T1000 (cell line): ENCODE measurements at places on chromosomes 11 and 22.

GRCh38 chr22:31629741-31630184 is 32.3 kb downstream of the PISD start:
- DNase-seq: no peak

DNA sequence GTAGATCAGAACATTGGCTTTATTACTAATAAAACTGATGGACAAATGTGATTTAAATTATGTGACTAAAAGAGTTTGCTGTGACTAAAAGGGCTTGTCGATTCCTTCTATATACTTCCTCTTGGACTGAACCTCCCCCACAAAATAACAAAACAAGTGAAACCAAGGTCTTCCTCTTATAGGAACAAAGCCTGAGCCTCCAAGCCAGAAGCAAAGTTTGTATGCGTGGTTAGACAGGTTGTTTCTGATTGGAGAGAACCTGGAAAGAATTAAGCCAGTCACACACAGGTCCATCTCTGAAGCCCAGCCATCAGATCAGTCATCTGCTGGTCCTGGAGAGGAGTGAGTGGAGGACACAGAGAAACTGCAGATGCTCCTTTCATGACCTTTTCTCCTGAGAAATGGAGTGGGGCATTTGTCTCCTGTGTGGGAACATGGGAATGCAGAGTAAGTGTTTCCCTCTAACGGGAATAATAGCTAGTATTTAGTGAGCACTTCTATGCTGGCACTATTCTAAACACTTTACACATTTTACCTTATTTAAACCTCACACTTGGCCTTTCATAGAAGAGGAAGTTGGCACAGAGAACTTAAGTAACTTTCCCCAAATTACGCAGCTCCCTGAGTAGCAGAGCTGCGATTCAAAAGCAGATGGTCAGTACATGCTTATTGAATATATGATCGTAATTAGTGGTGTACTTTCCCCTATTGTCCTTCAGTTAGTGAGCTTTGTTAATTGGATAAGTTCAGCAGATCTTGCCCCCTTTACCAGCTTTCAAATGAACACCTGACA is 77.1 kb downstream of the UVRAG start:
- no peak for DNase-seq

DNA sequence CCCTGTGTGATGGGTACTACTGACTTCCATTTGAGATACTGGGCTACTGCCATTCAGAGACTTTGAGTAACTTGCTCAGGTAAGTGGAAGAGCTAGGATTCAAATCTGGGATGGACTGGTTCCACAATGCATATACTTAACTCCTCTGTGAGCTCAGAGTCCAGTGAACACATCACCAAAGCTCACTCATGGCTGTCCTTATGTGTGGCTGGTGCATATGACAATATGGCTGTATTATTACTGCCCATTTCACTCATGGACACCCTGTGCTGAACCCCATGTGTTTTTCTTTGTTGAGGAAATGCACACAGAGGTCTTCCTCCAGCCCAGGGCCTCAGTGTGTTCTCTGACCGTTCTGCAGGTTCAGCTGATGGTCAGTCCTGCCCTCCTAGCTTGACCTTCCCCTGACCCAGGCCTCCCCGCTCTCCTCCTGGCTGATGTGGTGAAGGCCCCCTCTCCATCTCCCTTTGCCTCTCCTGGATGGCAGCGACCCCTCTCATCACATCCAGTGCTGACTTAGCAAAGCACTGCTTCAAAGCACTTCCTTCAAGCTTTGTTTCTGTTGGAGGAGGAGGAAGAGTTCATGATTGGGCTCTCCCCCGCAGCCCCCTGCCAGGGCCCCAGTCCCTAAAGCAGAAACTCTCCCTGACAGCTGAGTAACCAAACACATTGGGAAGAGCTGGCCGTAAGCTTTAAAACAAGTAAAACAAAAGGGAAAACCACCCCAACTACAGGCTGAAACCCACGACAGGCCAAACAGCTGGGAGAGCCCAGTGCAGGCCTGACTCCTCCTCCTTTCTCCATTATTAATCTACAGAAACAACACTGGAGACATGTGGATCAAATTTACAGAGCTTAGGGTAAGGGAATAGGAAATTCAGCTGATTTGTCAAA is 101.2 kb downstream of the NAT10 start:
- no peak for DNase-seq

GRCh38 chr11:108912581-108912980 is 247.7 kb downstream of the DDX10 start:
- no peak for DNase-seq

DNA sequence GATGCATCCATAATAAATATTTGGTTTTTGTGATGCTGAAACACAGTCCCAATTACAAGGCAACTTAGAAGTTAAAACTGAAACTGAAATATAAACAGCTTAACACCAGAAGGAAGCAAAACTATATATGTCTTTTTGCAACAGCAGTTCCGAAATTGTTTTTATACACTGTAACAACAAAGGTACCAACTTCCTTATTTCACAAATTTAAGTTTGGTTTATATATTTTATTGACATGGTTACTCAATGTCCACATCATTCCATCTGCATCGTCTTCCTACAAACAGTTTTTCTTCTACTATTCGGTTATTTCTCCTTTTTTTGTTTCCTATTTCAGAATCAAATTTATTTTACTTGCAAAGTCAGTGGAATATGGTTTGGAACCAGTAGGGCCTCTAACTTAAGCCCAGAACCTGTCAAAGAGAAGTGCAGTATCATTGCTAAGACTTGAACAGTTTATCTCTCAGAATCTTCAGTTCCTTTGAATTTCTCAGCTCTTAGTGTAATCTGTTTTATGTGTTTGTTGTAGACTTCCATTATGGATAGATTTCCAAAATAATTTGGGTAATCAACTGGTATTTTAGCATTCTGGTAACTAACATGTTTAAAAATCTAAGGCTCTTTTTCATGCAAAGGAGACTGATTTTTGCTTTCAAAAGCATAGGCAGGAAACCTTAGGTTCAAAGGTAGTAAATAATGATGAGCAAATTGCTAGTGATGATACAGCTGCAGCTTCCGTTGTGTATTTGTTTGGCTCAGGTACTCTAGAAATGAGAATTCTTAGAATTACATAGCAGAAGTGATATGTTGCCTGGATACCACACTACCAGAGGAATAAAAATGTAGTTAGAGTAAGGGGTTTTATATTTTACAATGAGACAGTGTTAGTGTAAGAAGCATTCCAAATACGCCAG is 8.2 kb upstream of the HSPA8 start:
- DNase-seq: no peak

DNA sequence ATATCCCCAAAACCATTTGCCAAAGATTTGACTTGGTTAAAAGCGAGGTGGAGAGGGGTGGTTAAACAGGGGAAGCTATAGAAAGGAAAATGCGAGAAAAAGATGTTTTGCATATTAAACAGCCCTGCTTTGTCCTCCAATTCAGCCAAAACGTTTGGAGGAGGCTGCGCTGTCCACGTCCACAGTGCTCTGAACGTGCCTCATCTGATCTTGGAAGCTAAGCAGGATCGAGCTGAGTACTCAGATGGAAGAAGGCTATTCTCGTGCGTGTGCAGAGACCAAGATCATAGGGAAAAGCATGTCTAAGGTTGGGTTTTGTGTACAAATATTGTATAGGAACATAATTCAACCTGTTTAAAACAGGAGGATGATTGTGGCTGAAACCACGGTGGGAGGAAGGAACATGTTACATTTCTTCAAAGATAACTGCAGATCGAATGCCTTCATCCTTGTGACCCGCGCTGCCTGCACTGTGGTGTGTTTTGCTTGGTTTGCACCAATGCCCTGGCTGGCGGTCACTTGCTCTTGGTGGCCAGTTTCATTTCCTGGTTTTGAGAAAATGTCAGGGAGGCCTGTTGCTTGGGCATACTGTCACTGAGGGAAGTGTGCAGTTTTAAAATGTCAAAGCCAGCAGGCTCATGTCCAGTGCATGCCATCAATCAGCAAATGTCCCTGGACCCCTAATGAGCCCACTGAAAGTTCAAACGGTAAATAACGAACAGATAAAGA is 40.4 kb downstream of the FLI1 start:
- DNase-seq: no peak

GRCh38 chr11:120923866-120924508 is 99.9 kb upstream of the TBCEL start:
- DNase-seq: no peak

GRCh38 chr22:41917375-41917902 is 2.6 kb upstream of the SHISA8 start:
- DNase-seq: no peak

GRCh38 chr11:85725510-85726258 is 39.7 kb upstream of the CCDC89 start:
- no peak for DNase-seq

- DNase-seq: no peak
These were observed 18.8 kb downstream of the P2RY2 start for GRCh38 chr11:73236854-73237253.
